ENCODE measurements at places on chromosomes 16 and 17.

DNA sequence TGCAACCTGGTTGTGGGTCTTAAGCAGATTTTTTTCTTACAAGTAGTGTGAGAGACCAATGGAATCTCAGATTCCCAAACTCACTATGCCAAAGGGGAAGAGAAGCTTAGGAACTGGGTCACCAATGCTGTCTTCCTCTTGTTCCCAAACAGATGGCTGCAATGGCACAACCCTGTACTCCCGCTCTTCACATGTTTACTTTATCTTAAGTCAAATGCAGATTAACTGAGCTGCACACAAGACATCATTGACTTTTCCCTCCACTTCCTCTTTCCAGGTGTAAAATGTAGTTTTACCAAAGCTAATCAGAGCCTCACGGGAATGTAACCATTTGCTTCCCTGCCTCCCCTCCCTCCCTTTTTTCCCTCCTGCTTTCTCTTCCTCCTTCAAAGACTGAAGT is 14.4 kb upstream of the CD300E start:
- DNase-seq: no peak

GRCh38 chr17:10649602-10650001 is 7.5 kb downstream of the MYH3 start:
- no peak for DNase-seq

DNA sequence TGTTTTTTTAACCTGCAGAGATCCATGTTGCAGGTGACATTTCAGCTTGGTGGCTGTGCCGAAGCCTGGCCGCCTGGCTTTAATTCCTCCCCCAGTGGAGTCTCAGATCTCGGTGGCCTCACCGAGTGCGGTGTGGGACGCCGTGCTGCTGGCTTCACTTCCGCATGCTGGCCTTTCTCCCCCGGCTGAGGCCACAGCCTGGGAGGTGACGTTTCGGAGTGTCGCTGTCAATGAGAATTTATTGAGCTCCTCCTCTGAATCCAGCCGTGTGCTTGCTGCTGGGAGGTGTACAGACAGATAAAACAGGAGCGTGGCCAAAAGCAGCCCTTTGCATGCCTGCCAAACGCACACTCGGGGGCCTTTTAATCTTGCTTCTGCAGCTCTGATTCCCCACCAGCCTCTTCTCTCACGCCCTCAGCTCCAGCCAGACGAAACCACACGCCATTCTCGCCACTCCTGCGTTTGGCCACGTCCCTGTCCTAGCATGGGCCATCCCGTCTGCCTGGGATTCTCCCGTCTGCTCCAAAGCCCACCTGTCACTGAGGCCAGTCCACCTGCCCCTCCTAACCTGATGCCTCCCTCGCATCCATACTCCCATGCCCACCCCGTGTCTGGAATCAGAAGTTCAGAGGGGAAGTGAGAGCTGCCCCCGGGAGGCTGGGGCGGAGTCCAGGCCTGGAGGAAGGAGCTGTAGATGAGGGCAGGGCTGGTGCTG is 3.6 kb downstream of the GSE1 start:
- DNase-seq: peak; percentile 51

GRCh38 chr17:67656494-67657203 is 61.1 kb upstream of the NOL11 start:
- DNase-seq: no peak

- no peak for DNase-seq
These were observed 11.1 kb downstream of the PITPNM3 start for GRCh38 chr17:6545291-6545690.

- DNase-seq: peak; percentile 62
These were observed 27.4 kb upstream of the SLC38A10 start for GRCh38 chr17:81322271-81323082.

GRCh38 chr17:49638818-49639217 is 39.1 kb downstream of the SPOP start:
- no peak for DNase-seq

DNA sequence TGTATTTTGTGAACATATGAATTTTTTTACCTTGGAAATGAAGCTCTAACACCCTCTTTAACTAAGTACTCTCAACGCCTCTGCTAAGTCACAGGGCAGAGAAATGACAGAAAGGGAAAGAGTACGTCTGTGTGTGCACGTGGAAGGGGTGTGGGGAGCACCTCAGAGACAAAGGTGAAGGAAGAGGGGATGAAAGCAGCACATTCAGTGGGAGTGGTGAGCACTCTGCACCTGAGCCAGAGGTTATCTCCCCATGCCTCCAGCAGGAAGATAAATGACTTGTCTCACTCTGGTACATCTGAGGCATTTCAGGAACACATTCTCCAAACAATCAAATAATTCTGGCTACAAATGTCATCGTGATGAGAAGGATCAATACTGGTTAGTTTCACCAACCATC is 15.0 kb downstream of the GNA13 start:
- no peak for DNase-seq

DNA sequence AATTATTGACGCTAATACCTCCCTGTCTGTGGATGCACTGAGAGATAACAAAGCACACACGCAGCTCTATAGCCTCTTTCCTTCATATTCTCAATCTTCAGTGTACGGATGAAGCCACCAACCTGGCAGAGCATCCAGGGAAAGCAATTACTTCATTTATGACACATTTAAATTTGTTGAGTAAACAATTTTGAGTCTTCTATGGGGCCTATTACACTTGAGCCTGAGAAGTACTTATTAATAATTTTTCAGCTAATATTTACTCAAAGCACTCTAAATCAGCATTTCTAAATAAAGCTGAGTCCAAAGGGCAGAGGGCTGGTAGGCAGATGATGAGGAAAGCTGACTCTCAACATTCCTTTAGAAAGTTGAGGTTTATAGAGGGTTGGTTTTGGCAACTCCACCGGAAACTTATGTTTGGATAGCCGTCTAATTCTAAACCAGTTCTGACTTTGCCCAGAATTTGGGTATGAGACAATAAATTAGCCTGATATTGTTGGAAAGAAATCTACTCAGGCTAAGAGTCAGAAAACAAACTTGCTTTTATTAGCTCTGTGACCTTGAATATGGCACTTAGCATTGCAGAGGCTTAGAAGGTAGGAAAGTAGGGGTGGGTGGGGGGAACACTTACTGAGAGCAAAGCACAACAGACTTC is 643.5 kb downstream of the CDH11 start:
- DNase-seq: no peak

DNA sequence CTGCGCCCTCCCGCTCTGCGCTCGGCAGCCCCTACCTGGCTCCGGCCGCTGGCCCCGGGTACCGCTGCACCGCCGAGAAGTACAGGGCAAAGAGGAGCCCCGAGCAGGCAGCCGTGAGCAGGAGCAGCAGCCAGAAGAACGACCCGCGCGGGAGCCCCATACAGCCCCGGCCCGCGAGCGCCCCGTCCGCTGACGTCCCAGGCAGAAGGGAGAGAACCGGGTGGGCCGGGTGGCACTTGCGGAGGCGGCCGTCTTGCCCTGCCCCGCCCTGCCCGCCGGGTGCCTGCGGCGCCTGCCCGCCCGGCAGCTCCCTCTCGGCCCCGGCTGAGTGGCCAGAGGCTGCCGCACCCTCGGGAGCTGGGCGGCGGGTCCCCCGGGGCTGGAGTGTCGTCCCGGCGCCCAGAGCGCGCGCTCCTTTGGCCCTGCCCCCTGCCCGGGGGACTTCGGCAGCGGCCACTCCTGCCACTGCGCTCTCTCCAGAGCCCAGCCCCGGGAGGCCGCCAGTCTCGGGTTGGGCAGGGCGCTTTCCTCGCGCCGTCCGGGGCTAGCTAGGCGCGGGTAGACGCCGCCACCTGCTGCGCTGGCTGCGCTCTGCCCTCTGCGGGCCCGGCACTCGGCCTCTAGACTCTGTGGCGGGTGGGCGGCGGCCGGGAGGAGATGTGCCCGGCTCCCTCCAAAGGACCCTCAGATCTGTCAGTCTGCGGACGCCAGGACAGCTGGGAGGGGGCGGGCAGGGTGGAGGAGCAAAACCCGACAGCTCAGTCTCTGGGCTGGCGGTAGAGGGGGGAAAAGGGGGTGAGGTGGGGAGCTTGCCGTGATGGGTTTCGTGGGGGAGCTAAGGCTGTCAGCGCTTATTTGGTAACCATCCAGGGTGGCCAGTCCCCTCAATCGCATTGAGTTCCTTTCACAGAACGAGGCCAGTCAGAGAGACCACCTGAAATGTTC is at the start of gene ST6GALNAC2:
ST6GALNAC2 (minus strand) TSS at position 212 of the 945 bp plus-strand sequence; CDS start at position 160, 52 bp downstream.
- DNase-seq: peak; percentile 89

DNA sequence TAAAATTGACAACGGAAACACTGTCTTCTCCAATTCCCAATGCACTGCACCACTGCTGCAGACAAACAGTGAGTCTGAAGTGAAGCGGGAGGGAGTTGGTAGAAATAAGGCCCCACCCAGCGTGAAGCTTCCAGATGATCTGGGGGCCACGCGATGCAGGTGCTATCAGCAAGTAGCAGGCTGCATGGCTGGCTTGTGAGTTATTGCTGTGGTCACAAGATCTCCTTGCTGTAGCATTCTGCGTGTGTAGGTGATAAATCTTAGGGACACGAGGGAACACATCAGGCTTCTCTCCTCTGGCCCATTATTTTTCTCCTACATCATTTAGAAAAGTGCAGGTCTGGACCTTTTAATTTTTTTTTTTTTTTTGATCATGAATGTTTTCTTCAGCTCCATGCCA is 407.6 kb downstream of the TMEM114 start:
- DNase-seq: no peak

DNA sequence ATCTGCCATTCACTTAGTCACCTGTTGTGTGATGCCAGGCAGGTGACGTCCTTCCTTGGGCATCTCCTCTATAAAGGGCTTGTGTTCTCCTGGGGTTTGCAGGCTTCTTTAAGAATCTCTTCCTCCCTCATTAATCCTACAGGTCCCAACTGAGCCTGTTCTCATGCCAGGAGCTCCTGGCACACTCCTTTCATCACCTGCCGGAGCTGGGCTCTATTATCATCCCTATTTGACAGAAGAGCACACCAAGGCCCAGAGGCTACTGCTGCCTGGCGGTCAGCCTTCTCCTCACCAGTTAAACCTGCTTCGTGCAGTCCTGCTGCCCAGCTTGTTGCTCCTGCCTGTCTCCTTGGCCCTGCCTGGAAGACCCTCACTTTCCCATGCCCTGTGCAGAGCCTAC is 51.2 kb downstream of the RAI1 start:
- DNase-seq: no peak

- DNase-seq: peak; percentile 59
These were observed 52.8 kb downstream of the CBFA2T3 start for GRCh38 chr16:88923926-88924833.

DNA sequence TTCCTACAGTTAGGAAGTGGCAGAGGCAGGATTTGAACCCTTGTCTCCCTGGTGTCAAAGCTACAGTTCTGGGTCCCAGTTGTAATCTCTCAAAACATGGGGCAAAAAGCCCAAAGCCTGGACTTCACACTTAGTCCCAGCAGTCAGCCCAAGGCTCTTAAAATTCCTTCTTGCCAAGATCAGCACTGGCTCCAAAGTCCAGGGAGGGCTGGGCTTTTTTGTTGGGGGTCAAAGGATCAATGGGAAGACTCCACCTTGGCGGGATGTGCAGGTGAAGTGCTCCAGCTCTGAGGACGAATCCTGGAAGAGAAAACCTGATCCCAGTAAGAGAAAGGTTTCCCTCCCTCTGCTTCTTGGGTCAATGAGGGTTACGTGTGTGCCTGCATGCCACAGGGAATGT is 195.5 kb downstream of the HAPSTR1 start:
- DNase-seq: no peak

DNA sequence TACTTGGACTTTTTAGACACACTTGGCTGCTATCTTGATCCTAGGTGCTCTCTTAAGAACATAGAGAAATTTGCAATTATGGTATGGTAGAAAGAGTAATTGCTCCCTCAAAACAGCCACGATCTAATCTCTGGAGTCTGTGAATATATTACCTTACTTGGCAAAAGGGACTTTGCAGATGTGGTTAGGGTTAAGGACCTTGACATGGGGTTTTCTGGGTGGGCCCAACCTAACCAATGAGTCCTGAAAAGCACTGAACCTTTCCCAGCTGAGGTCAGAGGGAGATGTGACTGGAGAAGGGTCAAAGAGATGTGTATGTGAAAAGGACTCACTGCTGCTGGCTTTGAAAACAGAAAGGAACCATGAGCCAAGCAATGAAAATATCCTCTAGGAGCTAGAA is 26.7 kb upstream of the MED13 start:
- no peak for DNase-seq

DNA sequence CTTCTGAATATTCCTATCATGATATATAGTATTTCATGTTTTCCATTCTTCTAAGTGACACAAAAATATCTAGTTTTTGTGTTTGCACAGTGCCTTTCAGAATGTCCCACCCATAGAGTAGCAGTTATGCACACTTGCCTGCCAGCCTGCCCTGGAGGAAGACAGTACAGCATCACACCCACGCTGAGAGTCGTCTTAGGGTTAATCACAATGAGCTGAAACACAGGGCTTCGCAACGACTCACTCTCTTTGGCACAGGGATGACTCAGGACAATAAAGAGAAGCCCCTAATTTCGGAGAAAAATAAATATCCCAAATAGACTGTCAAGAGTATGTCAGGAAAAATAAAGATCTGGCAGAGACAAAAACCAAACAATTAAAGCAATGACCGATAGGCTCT is 11.6 kb upstream of the NDUFAB1 start:
- no peak for DNase-seq
